AG09309 (cell line): ENCODE measurements at places on chromosomes 5 and 9.

- DNase-seq = no peak
Observed at GRCh38 chr5:59654691-59655090, 238.8 kb downstream of the PDE4D start.

GRCh38 chr9:35906923-35907699 lies 1.1 kb downstream of the HRCT1 start:
- DNase-seq = no peak

DNA sequence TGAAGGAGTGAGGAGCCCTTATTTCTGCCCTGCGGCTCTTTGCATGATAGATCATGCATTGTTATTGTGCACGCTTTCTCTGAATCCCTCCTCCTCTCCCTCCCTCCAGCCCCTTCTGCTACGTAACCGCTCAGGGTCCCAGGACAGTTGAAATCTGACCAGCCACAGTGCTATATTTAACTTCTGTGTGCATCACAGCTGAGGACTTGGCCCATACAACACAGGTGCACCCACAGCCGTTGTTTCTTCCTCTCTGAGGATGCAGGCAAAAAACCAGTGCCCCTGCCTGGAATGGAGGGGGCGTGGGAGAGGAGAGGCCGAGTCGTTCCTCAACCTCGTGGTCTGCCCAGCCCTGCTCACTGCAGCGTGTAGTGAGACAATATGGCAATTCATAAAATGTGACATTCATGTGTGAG lies 335.6 kb upstream of the CLINT1 start:
- DNase-seq = no peak

- no peak for DNase-seq
Observed at GRCh38 chr5:45774528-45774927, 78.3 kb upstream of the HCN1 start.

GRCh38 chr9:75914002-75914401 lies 23.5 kb downstream of the PCSK5 start:
- no peak for DNase-seq

GRCh38 chr9:131835151-131835910 lies 95.5 kb upstream of the RAPGEF1 start:
- no peak for DNase-seq

- DNase-seq = no peak
Observed at GRCh38 chr9:82606071-82606470, 456.9 kb downstream of the RASEF start.

- no peak for DNase-seq
Observed at GRCh38 chr9:76662476-76663281, 101.6 kb upstream of the PCA3 start.

- no peak for DNase-seq
Observed at GRCh38 chr9:5042661-5043178, 57.6 kb downstream of the JAK2 start.

GRCh38 chr5:72408603-72409002 lies 88.4 kb downstream of the PTCD2 start:
- no peak for DNase-seq

DNA sequence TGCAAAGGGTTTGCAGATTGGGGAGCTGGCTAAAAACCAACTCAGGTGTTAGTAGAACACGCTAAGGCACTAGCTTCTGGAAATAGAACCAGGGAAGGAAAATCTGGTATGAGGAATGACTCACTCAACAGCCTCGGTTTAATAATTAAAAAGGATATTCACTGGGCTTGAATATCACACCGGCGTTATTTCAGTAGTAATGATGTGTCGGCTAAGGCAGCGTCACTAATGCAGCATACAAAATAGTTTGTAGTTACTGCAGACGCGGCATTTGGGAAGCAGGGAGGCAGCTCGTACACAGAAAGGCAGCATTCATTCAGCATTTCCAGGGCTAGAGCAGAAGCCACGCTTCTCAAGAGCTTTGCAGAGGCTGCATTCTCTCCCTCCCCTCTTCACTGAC lies 1.7 kb downstream of the ADRA1B start:
- DNase-seq = no peak

DNA sequence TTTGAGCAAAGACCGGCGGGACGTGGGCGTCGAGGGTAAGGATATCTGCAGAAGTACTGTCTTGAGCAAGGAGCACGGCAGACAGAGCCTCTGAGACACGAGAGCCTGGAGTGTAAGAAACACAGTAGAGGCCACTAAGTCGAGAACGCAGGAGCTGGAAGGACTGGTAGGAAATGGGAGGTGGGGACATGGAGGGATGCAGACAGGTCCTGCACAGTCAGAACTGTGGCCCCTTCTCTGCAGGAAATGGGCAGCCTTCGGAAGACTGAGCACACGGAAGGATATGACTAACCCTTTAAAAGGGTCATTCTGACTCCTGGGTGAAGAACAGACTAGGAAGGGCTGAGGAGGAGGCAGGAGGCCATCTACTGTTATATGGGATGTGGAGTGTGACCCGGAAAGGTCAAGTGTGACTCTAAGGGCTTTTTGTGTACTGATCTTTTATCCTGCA lies 1.4 kb upstream of the CAMSAP1 start:
- no peak for DNase-seq

DNA sequence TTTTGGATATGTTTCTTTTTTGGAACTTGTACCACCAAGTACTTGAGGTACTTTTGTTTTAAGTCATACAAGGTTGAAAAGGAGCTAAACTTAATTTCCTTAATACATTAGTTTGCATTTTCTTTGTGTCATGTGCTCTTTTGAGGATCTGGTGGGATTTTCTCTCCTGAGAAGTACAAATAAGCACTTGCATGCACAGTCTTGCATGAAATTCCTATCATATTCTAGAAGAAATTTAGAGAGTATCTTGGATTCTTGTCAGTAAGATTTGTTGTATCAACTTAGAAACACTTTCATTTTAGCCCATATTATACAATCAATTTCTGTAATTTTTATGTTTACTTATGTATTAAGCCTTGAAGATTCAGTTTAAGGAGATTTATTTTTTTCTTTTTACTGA lies 64.9 kb downstream of the CCNH start:
- DNase-seq = no peak

GRCh38 chr5:133430095-133430494 lies 182.2 kb downstream of the FSTL4 start:
- DNase-seq = no peak

- DNase-seq = no peak
Observed at GRCh38 chr9:18689921-18690320, 216.0 kb downstream of the ADAMTSL1 start.

GRCh38 chr5:59246882-59247281 lies 646.6 kb downstream of the PDE4D start:
- DNase-seq = no peak

- DNase-seq = no peak
Observed at GRCh38 chr5:174301848-174302625, 256.5 kb downstream of the NSG2 start.

GRCh38 chr5:5483880-5484598 lies 61.6 kb downstream of the ICE1 start:
- no peak for DNase-seq

DNA sequence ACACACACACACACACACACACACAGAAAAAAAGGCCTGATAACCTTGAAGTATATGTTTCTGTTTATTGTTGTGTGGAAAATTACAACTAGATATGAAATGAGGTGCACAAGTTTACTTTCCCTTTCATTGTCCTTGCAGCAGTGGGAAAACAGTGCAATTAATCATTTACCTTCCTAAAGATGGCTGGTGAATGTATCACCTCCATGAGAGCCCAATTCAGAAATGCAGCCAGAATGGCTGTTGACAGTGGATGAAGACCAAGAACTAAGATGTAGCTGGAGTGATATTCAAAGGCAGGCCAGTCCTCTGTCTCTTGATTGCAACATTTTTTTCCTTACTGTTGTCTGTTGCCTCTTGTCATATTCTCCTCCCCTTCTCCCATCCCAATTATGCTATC lies 49.6 kb upstream of the EIF4EBP3 start:
- no peak for DNase-seq

DNA sequence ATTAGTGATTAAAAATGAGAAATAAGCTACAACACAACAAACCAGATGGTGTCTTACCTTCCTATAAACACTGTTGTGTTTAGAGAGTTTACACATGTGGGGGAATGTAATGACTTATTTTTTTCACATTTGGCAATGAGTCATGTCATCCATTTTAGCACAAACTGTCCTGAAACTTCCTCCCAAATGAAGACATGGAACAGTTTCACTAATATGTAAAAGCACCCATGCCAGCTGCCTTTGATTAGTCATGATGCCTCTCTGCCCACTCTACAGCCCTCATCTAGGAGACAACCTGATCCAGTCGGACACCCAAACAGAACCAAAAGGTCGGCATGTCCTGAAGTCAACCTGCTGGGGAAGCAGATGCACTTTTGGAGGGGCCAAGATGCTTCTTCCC lies 98.2 kb downstream of the SEMA5A start:
- DNase-seq = no peak

- no peak for DNase-seq
Observed at GRCh38 chr5:58183078-58183785, 276.7 kb downstream of the PLK2 start.

DNA sequence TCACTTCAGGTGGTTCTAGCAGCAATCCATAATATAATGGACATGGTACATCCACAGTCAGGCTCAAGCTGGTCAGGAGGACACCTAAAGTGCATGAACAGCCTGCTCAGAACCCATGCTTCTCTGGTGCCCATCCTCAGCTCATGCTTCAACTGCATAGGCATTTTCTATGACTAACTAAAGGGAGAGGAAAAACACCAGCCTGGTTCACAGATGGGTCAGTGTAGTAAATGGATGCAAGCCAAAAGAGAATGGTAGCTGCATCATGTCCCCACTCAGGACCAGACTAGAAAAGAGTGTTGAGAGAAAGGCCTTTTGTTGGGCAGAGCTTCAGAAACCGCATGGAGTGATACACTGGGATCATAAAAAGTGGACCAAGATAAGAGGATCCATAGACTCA lies 556.6 kb downstream of the TLE1 start:
- DNase-seq = no peak

DNA sequence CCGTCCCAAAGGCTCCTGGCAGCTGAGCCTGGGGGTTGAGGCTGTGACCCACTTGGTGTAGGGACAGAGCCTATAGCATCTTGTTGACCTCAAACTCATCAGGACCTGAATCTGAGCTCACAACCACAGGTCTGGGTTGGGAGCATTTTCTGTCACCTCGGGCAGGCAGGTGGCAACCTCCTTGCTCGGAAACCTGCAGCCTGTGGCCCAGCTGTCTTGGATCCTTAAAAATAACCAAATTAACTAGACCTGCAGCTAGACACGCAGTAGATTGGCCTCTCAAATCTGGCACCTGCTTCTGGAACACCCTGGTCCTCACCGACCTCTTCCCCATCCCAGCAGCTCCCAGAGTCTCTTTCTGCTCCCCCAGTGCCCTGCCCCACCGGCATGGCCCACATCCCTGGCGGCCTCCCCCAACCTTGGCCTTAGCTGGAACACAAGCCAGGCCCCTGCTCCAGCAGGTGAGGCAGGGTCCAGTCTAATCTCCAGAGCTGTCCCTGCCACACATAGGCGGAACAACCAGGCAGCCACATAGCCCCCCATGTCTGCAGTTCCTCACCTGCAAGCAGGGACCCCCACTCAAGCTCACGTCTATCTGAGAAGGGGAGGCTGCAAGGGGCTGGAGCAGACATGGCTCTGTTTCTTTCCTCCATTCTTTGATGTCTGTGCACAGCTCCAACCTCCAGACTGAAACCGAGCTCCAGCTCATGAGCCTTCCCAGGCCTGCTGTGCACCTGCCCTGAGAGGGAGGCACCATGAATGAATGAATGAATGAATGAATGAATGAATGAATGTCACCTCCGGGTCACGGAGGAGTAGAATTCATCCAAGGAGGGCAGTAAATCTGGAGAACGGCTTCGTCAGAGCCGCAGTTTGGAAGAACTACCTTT lies 28.3 kb downstream of the PAEP start:
- DNase-seq = no peak

DNA sequence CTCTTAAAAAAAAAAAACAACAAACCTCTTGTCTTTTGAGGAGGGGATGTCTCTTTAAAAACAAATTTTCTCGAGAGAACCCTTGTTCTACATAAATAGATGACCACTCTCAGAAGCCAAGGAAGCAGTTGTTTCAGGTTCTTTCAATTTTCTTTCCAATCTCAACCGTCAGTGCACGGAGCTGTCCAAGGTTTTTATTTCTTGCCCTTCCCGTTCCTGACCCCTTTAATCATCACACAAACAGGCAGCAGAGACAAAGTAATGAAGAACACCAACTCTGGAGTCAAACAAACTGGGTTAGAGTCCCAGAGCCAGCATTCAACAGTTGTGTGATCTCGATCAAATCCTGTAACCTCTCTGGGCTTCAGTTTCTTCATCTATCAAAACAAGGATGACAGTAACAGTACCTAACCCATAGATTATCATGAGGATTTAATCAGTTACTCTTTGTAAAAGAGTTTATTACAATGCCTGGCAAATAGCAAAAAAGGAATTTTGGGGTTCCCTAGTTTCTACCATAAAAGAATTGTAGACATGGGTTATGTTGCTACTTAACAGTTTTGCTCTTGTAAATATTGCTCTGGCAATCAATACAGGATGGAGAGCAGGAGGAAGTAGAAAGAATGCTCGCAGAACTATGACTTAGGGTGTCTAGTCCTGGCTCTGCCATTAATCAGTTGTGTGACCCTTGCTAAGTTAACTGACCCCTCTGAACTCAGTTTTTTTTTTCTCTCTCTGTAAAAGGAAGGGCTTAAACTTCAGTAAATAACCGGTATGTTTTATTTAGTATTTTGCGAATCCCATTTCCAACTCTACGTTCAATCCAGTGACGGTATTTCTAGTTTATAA lies 1.0 kb upstream of the NIM1K start:
- DNase-seq = no peak

DNA sequence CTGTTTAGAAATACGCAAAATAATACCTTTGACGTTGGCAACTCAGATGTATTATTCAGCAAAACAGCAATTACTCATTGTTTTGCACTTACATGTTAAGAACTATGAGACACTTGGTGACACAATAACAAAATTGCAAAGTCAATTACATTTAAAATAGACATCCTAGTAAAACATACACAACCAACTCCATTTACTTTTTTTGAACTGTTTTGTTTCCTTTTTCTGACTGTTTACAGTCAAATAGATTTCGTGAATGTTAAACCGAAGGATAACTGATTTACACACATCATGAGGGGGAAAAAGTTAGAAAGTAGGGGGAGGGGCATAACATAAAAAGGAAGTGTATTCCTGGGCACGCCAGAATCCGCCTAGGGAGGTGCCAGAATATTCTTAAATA lies 220.1 kb downstream of the MEF2C start:
- DNase-seq = no peak

DNA sequence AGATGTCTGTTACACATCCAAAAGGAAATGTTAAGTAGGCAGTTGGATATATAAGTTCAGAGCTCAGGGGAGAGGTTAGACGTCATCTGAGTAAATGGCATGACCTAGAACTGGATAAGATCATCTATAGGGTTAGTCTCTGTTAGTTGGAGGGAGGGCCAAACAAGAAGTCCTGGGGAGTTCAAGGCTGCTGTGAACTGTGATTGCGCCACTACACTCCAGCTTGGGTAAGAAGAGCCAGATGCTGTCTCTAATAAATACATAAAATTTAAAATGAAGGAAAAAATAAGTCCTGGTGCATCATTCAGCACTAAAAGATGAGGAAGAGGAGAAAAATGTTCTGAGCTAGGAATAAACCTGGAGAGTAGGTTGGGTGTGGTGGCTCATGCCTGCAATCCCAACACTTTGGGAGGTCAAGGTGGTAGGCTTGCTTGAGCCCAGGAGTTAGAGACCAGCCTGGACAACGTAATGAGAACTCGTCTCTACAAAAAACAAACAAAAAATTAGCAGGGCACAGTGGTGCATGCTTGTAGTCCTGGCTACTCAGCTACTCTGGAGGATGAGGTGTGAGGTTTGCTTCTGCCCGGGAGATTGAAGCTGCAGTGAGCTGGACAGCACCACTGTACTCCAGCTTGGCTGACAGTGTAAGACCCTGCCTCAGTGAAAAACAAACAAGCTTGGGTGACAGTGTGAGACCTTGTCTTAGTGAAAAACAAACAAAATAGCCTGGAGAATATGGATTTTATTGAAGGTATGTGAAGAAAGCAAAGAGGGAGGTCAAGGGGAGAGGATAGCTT lies 123.6 kb downstream of the ACTBL2 start:
- DNase-seq = no peak
